Dermis microvascular lymphatic vessel endothelial cell (primary cell): ENCODE measurements at places on chromosomes 2 and 18. TPM values are rescaled to one million over a fixed set of nuclear protein-coding genes. Genes with fewer than 3 reads are reported as not detected.

The SNORC gene
- 0.13 TPM in 2 replicates for total RNA-seq

The GALR1 gene
- total RNA-seq, result not detected in 2 replicates

The THUMPD2 gene
- total RNA-seq, result 4.2 and 4.4 TPM in 2 replicates

The KLHL41 gene
- under 0.01 and 0.13 TPM in 2 replicates for total RNA-seq

The ACYP2 gene
- 4.4 and 10.1 TPM in 2 replicates for total RNA-seq

The LRRTM1 gene
- total RNA-seq, result not detected in 2 replicates

The UGT1A4 gene
- not detected in 2 replicates for total RNA-seq

The RNF25 gene
- 29.8 and 34.4 TPM in 2 replicates for total RNA-seq

The SCN1A gene
- total RNA-seq, result under 0.01 TPM in 2 replicates

The RHOB gene
- total RNA-seq, result 291 and 515 TPM in 2 replicates

The CLHC1 gene
- total RNA-seq, result 3.3 and 4.6 TPM in 2 replicates

The C2orf81 gene
- total RNA-seq, result under 0.01 and 0.13 TPM in 2 replicates

The CAVIN2 gene
- 282 and 296 TPM in 2 replicates for total RNA-seq

The PLA2R1 gene
- 16.2 and 26.9 TPM in 2 replicates for total RNA-seq

The RNF144A gene
- 10.5 and 12.3 TPM in 2 replicates for total RNA-seq

The OTOS gene
- not detected in 2 replicates for total RNA-seq

The KCNIP3 gene
- 0.13 TPM in 2 replicates for total RNA-seq

The STARD6 gene
- 0.13 and 0.26 TPM in 2 replicates for total RNA-seq

The ADRA2B gene
- under 0.01 TPM in 2 replicates for total RNA-seq

The TMEM237 gene
- total RNA-seq, result 18.9 and 23.6 TPM in 2 replicates

The SLC38A11 gene
- not detected in 2 replicates for total RNA-seq

The KIAA2012 gene
- total RNA-seq, result not detected in 2 replicates

The AKAIN1 gene
- total RNA-seq, result not detected in 2 replicates

The ADNP2 gene
- total RNA-seq, result 12.2 and 15.2 TPM in 2 replicates

The PRKAG3 gene
- not detected in 2 replicates for total RNA-seq

The PARD3B gene
- 6.4 and 11.9 TPM in 2 replicates for total RNA-seq

The NEURL3 gene
- total RNA-seq, result 0.13 TPM in 2 replicates

The FANCL gene
- total RNA-seq, result 12.5 and 12.6 TPM in 2 replicates

The TXNDC2 gene
- total RNA-seq, result under 0.01 TPM in 1 of 2 replicates, not detected in the other

The MC4R gene
- not detected in 2 replicates for total RNA-seq

The POTEJ gene
- total RNA-seq, result 0.26 and 0.38 TPM in 2 replicates

The VWA3B gene
- total RNA-seq, result 0.13 TPM in 1 of 2 replicates, not detected in the other

The SMYD1 gene
- not detected in 2 replicates for total RNA-seq

The FAM136A gene
- total RNA-seq, result 17.2 and 31.1 TPM in 2 replicates

The SP5 gene
- not detected in 2 replicates for total RNA-seq

The LOXHD1 gene
- total RNA-seq, result under 0.01 TPM in 2 replicates

The PROC gene
- under 0.01 TPM in 2 replicates for total RNA-seq

The TMEM247 gene
- total RNA-seq, result not detected in 2 replicates

The KATNAL2 gene
- total RNA-seq, result 0.25 and 0.64 TPM in 2 replicates

The GAD1 gene
- 0.13 and 0.26 TPM in 2 replicates for total RNA-seq

The MGAT4A gene
- 6.2 and 9.4 TPM in 2 replicates for total RNA-seq

The PJVK gene
- total RNA-seq, result 0.39 and 0.51 TPM in 2 replicates

The PTMA gene
- total RNA-seq, result 712 and 977 TPM in 2 replicates

The SERPINB12 gene
- total RNA-seq, result not detected in 2 replicates
